ENCODE measurements at places on chromosomes 12 and 14.

DNA sequence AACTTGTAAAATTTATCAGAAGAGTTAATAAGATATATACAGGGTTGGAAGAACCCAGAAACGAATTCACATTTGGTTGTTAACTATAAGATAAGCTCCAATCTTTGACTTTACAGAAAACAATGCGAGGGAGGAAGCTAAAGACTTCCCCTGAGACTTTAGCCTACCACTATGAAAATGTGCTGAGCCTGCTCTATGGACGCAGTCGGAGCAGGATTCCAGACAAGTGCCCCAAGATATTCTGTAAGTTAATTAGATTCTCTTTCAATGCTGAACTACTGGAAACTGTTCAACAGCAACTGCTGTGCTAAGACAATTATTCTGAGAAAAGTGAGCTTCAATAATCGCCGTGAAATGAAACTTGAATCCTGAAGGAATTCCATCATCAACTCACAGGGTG lies 8.3 kb upstream of the LRRC10 start:
- no peak for DNase-seq

DNA sequence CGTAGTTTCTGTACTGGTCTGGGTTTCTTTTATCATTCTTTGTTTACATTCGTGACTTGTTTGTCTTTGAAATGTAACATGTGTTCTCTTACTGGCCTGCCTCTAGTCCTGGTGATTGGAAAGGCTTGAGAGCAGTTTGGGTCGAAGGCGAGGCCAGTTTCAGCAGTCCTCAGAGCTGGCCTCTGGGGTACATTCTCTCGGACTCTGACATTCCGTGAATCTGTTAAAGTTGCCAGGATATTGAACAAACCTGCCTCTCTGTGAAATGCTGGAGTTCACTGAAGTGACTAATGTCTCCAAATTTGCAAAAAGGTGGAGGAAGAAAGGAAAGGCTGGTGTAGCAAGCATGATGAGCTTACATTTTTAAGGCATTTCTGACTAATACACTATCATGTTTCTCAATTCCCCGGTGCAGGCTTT lies 1.5 kb downstream of the PLEKHA5 start:
- DNase-seq = no peak

GRCh38 chr12:131845121-131845520 lies 16.9 kb downstream of the MMP17 start:
- no peak for DNase-seq

DNA sequence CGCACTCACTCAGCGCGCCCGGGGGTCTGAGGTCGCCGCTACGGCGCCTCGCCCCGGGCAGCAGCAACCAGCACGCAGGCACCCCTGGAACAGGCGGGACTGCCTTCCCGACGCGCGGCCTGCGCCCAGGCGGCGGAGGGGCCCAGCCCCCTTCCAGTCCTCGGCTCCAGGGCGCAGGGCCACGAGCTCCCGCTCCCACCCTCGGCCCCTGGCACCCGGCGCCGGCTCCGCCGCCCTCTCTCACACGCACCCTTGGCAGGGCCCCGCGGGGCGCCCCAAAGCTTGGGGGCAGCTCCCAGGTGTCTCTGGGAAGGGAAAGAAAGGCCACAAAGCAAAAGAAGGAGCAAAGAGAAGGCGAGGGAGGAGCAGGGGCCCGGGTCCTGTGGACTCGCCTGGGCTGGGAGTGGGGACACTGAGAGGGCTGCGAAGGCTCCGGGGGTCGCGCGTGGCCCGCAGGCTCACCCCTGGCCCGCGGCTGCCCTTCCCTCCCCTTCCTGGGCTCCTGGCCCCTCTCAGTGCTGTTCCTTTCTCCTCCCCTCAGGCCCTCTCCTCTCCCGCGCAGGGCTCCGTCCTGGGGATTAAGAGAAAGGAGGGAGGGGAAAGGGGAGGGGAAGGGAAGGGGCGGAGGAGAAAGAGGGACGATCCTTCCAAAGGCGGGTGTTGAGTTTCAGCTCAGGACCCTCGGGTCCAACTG lies 907 bp upstream of the EFS start:
- DNase-seq = no peak

DNA sequence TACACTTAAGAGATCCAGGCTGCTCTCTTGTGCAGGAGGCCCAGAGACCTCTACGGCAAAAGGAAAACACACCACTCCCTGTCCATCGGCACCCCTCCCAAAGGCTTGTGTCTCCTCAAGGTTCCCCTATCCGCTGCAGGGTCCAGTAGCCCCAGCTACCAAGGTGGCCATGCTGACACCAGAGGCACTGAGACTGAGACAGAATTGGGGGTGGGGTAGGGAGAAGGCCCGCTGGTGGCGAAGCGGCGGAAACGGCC lies 590 bp downstream of the DDIT3 start:
- DNase-seq = no peak

- no peak for DNase-seq
Measured at GRCh38 chr14:55715889-55716288, 135.9 kb downstream of the KTN1 start.

GRCh38 chr12:58897969-58898368 lies 22.3 kb downstream of the LRIG3 start:
- no peak for DNase-seq

DNA sequence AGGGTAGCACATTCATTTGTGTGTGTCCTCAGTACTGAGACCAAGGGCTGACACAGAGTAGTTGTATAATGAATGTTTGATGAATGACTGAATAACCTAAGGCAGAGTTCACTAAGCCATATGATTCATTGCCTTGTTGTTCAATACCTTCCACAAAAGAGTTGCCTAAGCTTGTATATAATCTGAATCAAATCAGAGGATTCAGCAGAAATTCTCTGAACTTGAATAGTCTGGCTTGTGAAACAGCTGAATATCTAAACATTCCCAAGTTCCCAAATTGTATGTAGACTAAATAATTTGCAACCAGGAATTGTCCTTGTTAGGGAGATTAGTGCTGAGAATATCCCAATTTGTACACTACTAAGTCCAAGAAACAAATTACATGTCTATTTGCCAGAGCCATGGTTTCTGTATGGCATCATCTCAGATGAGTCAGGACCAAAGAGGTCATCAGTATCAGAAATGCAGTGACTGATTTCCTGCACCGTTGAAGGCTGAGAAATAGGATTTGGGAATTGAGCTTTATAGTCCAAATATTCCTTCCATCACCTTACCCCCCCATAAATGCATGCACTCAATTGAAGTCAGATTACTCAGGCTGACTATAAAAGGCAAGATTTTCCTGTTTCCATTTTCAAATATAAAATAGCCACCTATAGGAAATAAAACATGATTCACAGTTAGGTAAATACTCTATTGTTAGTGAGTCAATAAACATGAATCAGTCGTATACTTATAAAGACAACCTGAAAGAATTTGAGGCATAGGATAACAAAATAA lies 168.7 kb downstream of the PHLDA1 start:
- DNase-seq = no peak

- DNase-seq = no peak
Measured at GRCh38 chr14:68596701-68597100, 196.2 kb downstream of the ZFP36L1 start.

GRCh38 chr14:35335388-35336092 lies 43.4 kb downstream of the PSMA6 start:
- DNase-seq = no peak

GRCh38 chr12:84974155-84974815 lies 61.7 kb upstream of the SLC6A15 start:
- no peak for DNase-seq

GRCh38 chr12:54991161-54991990 lies 6.8 kb upstream of the TESPA1 start:
- peak; percentile 50 for DNase-seq

DNA sequence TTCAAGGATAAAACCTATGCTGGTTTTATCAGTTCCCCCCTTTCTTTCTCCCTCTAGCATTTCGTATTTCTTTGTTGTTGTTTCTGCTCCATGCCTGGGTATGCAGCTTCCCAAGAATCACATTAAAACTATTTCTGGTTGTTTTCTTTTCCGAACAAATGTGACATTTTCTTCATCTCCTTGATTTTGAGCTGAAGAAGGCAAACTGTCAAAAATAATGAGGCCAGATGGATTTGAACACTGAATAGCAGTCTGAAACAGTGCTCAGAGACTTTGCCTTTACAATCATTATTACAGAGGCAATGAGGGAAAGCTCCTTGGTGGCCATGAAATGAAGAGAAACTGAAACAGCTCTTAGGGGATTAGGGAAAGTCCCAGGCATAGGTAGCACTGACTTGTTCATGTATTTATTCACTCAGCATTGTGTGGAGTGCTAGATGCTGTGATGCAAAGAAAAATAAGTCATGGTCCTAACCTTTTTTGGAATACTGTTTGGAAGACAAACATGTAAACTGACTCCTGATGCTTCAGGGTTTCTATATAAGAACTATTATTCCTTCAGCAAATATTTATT lies 319.5 kb downstream of the FUT8 start:
- DNase-seq = no peak

GRCh38 chr12:109885616-109886015 lies 5.3 kb upstream of the GLTP start:
- DNase-seq = no peak

- DNase-seq = no peak
Measured at GRCh38 chr14:51895375-51895774, 35.0 kb downstream of the GNG2 start.

DNA sequence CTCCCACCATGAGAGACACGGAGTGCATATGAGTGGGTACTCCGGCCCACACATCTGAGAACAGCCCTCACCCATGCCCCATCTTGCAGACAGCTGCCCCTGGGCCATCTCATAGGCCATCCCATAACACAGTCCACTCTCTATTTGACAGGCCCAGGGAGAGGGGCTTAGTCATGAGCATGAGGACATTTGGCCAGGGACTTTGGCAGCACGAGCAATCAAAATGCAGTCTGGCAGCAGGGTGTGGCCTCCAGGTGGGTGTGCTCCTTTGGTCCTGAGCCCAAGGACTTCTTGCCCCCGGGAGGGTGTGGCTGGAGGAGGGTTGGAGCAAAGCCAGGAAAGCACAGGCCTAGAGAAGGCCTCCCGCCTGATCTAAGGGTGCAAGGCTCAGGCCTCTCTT lies 25.6 kb downstream of the EMP1 start:
- DNase-seq = no peak

DNA sequence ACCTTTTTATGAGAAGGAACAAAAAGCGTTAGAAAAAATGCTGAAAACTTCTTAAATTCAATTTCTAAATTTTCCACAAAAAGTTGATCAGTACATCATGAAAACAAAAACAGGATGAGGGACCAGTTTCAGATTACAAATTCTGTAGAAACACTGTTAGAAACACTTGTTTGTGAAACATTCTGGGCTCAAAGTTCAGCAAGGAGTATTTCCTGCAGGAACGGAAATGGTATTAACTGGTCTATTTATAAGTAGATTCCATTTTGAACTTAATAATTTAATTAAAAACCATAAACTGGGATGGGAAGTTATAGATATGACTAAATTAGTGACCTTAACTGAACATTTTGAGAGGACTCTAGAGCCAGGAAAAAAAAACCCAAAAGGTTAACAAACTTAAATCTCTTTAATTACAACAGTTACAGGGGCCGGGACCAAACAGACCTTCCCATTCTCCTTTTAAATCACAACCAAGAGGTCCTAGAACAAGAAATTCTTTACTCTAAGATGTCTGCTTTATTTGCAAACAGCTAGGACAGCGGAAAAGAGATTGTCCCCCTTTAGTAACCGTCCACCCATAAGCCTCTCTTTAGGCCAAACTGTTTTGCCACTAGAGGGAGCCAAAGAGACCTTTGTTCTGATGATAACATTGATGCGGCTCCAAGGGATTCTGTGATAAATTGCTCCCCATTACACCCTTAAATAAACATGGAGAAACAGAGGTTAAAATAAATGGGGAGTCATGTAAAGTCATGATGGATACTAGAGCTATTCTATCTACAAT lies 69.0 kb upstream of the RERGL start:
- peak; percentile 0 for DNase-seq

DNA sequence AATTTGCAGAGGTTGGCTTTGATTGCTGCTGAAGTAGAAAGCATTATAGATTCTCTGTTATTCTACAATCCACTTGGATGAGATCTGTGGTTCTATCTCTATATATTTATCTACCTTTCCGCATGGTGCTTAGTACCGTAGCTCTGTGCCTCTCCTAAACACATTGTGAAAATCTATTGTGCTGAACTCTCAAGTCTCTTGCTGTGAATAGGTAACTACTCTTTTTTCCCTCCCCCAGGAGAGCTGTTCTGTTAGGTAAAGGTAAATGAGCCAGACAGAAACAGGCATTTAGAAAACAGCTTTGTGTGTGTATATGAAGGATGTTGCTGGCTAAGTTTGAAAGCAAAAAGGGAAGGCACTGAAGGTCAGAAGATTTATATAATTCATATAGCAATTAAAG lies 112.6 kb downstream of the BRMS1L start:
- no peak for DNase-seq

Data from stimulated activated CD4-positive, alpha-beta T cell treated with anti-CD3 and anti-CD28 coated beads, Interleukin-2, amount 100 ng/mL, for 4 hours (primary cell).